Fibroblast of skin of left quadriceps (primary cell): ENCODE measurements at places on chromosomes 7 and 10.

GRCh38 chr7:96837593-96837992 lies 127.9 kb upstream of the SEM1 start:
- DNase-seq, result no peak

DNA sequence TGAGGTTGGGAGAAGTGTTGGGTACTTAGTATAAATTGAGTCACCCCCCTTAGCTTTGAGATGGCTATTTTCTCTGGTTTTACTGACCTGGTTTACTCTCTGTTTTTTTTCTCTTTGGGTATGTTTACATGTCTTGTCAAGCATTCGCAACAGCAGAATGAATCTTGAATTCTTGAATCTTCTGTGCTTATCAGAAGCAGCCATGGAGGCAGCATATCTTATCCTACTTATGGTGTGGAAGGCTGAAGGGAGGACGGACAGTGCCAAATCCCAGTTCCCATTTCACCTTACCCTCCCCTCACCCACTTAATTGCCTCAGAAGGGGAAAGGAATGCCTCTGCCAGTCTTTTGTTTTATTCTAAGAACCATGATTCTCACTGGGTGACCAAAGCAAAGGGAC lies 3.7 kb downstream of the SND1 start:
- no peak for DNase-seq

- DNase-seq, result no peak
These were observed 148.4 kb upstream of the KAT6B start for GRCh38 chr10:74677951-74678350.

- no peak for DNase-seq
These were observed 10.2 kb upstream of the BAG3 start for GRCh38 chr10:119640875-119641526.

GRCh38 chr7:55513868-55514267 lies 58.4 kb downstream of the VOPP1 start:
- no peak for DNase-seq

DNA sequence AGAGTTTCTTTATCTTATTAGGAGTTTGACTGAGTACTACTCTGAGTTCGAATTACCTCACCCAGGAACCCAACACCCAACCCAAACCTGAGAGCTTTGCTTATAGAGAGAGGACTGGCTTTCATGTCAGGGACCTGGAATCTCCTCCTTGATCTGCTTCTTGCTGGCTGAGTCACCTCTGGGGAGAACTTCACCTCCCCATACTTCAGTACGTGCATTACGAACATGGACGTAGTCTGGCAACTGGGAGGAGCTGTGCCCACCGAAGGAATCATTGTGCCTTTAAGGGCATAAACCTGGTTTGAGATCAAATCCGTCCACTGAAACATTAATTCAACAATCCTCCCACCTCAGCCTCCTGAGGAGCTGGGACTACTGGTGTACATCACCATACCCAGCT lies 12.2 kb upstream of the PSAP start:
- DNase-seq, result no peak

DNA sequence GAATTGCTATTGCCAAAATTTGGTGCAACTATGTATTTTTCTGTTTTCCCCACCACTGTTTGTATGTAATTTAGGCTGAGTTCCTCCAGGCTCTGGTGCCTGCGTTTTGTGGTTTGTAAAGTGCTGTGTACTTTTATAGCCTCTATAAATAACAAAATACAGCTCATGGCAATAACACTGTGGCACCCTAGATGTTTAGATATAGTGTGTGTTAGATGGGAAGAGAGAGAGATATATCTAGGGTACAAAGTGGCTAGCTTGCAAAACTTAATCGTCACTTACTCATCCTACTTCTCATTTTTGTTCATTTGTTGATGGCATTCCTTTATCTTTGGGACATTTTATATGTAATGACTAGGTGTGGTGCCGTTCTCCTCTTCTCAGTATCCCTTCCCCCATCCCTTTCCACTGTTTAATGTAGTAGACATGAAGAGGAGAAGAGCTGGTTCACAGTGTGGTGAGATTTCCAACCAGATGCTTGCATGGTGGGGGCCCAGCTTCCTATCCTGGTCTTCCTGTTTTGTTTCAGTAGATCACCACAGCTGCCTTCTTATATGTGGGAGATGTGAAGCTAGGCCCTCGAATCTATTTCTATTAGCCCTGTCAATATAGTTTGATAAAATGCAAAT lies 115.0 kb downstream of the SND1 start:
- DNase-seq, result no peak

- no peak for DNase-seq
These were observed 1377.4 kb downstream of the XPNPEP1 start for GRCh38 chr10:108545921-108546320.

DNA sequence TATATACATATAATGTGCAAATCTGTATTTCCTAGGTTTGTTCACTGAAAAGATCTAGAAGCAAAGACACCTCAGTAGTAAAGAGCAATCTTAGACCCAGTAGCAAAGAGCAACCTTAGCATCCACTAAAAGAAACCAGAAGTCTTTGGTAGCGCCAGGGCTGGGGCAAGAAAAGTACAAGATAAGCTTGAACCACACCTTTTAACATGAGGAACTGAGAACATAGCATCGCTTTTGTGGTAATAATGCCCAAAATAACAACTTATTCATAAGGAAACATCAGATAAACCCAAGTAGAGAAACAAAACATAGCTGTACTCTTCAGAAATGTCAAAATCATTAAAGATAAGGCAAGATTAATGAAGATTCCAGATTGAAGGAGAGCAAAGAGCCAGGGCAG lies 173.4 kb downstream of the IMMP2L start:
- no peak for DNase-seq

DNA sequence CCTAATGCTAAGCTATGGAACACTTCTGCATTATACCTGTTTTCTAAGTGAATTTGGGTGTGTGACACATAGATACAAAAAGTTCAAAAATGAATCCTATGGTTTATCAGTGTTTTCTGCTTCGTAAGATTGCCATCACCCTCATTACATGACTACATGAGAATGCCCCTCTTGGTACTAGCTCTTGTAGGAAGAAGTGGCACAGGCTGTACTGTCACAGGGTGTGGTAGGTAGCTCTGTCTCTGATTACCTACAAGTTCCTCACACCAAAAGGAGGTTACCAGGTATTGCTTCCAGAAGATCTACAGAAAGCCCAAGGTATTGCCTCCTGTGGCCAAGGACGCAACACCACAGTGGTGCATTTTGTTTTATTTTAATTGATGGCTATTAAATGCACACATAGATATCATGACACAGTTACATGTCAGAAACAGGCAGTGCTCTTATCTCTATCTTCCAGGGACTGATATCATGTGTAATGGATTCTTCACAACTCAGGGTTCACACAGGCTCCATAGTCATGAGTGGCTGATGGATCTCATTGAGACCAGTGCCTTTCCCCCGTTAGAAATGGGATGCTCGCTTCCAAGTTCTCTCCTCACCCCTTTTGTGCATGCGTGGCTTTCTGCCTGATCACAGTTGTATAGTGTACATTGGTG lies 6.6 kb downstream of the OPTN start:
- no peak for DNase-seq

DNA sequence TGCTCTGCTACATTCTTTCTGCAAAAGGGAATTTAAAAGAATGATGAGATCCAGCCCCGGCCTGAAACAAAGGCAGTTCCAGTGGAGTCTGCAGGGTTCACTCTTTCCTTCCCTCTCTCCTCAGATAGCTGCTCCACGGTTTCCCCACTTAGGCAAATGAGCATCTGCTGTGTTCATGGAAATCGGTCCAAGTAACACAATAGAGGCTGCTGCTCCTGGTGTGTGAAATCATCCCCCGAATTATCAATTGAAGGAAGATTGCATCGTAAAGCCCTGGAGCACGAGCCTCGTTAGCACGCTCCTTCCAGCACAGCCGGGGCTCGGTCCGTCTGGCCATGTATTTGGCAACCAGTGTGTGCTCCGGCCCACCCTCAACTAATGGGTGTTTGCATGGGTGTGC lies 108.3 kb upstream of the DPP6 start:
- DNase-seq, result no peak

GRCh38 chr7:105270117-105270516 lies 118.6 kb downstream of the SRPK2 start:
- DNase-seq, result no peak

DNA sequence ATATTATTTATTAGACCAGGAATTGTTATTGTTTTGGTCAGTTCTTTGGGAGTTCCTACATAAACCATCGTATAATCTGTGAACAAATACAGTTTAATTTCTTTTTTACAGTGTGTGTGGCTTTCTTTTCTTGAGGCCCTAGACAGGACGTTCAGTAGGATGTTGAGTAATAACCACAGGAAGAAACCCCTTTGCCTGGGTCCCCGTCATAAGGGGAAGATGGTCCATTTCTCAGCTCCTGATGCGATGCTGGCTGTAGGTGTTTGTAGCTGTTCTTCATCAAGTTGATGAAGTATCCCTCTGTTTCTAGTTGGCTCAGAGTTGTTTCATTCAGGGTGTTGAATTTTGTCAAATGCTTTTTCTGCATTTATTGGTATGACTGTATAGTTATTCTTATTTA lies 219.7 kb upstream of the ADARB2 start:
- no peak for DNase-seq

DNA sequence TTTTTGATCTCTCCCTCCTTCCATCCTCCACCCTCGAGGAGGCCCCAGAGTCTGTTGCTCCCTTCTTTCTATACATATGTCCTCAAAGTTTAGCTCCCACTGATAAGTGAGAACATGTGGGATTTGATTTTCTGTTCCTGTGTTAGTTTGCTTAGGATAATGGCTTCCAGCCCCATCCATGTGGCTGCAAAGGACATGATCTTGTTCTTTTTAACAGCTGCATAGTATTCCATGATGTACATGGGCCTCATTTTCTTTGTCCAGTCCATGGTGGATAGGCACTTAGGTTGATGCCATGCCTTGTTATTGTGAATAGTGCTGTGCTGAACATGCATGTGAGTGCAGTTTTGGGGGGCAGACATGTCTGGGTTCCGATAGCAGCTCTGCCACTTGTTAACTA lies 51.4 kb downstream of the GATA3 start:
- no peak for DNase-seq

- DNase-seq, result peak; percentile 79
These were observed at the start of gene FRAT2 for GRCh38 chr10:97334370-97335175. Gene FRAT2 (minus strand): TSS chr10:97334729. CDS start chr10:97334572, 157 bp downstream.

DNA sequence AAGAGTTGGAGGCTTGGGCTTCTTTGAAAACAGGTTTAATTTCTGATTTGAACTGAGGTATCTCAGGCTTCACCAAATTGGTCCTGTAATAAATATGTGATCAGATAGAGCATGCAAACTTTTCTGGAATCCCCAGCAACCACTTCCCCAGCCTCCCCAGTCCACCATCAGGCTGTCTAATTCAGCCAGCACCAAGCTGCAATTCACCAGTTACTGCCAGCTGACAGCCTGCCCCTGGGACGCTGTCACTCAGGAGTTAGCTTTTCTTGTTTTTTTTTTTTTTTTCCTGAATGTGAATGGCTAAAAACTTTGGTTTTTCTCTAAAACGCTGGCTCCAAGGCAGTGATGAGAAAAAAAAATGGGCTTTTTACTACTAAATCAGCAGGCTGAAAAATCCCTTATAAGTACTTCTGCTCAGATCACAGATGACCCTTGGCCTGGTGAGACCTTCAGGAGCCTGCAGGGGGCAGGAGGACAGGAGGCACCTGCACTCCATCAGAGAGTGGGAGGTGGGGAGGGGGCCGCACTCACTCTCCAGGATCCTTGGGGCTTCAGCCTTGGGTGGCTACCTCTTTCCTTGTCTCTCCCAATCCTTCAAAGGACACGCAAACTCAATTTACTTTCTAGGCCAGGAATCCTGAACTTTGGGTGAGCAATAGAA lies 349.4 kb downstream of the GATA3 start:
- no peak for DNase-seq

DNA sequence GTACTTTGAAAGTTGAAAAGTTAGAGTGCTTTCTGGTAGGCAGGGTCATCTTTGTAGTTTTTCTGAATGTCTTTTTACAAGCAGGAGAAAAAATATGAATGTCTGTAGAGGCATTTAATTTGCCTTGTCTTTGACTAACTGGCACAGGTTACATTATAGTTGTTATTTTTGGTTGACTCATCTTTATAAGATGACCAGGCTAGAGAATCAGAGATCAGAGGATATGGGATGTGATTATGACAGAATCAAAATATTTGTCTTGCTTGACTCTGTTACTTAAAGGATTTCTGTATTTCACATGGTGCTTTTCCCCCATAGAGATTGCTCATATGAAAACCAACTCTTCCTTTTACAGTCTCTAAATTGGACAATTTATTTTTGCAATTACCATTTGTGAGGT lies 2.4 kb downstream of the ZMYND11 start:
- no peak for DNase-seq

DNA sequence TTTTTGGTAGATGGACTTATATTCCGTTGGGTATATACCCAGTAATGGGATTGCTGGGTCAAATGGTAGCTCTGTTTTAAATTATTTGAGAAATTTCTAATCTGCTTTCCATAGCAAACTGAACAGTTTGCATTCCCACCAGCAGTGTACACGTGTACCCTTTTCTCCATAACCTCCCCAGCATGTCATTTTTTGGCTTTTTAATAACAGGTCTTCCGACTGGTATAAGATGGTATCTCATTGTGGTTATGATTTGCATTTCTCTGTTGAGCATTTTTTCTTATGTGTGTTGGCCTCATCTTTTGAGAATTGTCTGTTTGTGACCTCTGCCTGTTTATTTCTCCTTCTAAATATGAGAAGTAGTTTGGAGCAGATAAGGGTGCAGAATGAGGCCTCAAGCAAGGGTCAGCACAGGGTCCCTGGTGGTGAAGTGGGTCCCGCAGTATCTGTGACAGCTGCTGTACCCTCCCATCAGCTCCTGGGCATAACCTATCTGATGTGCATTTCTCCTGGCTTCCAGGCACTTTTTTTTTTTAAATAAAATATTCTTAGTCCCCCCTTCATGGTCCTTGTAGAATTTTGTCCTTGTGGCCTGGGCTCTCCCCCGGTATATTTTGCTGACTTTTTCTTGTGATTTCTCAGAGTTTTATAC lies 73.5 kb downstream of the PROSER2 start:
- no peak for DNase-seq

- DNase-seq, result no peak
These were observed 184.5 kb upstream of the NFE2L3 start for GRCh38 chr7:25967278-25968204.

DNA sequence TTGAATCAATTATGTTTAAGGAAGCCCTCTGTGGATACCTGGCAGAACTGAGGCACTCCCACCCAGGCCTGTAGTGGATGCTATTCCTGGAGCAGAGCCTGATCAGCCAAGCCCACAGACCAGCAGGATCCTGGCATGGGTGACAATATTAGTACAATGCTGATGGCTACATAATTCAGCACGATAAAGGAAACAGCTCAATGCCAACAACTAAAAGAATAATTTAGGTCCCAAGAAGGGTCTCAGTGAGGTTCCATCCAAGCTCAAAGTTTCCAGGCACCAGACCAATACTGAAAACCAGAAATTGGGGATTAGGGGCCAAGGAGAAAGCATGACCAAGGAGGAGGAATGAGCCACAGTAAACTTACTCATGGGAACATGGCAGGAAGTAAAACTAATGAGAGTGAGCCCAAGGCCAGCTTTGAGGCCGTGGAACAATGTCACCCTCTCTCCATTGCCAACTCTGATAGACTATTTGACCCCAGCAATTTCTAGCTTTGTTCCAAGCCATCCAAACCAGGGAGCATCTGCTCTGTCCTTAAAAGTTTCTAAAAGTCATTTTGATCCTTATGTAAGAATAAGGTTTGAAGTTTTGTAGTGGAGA lies 1082.4 kb downstream of the KCNMA1 start:
- no peak for DNase-seq
